HCEC 1CT (cell line): ENCODE measurements at places on chromosomes 5 and 9.

DNA sequence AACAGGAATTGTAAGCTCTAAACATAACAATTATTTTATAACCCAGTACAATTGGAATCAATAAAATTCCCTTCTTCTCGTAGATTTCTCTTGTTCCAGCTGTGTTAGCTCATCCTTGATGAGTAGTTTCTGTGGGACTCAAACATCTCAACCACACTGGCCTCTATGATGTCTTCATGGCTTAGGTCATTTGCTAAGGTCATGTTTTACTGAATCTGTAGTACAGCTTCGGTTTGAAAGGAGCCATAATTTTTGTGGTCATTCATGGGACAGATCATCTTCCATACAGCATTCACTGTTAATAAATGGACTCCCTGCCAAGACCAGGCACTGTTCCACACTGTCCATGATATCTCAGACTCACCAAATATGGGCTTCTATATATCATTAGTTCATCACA lies 369.0 kb upstream of the RFX3 start:
- DNase-seq, result peak; percentile 98

DNA sequence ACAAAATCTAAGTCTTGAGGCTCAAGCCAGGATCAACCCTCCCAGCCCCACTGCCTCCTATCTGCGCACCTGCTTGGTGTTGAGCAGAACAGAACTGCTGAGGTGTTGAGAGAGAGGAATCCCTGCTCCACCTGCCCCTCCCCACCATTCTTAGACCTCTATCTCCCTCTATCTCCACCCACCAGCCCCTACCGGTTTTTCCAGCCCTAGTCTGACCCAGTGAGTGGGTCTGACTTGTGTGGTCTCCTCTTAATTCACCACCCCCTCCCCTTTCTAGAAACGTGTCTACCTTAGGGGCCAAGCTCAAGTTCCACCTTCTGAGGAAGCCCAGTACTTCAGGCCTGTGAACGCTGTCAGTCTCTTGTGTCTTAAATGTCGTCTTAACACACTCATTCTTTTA lies 93.7 kb downstream of the ARHGAP26 start:
- DNase-seq, result no peak

- DNase-seq, result peak; percentile 98
These were observed 33.4 kb upstream of the TTC1 start for GRCh38 chr5:159975462-159976019.

GRCh38 chr9:135647884-135648283 lies 8.5 kb upstream of the GLT6D1 start:
- no peak for DNase-seq

- DNase-seq, result peak; percentile 55
These were observed 4.0 kb upstream of the NIPSNAP3A start for GRCh38 chr9:104743376-104743985.

DNA sequence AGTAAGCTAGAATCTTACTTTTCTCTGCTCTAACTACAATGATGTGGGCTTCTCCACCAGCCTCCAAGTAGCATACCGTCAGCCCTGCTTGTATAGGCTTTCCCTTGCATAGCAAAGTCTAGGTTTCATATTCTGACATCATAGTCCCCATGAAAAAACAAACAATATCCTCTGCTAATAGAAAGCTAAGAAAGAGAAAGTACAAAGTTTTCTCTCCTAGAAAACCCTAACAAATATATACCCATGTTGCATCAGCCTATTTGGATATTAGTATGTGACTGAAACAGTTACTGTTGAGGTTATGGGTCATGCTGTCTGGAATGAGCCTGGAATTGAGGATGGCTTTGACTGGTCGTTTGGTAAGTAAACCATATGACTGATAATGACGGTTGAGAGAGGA lies 1696.0 kb downstream of the MAT2B start:
- peak; percentile 21 for DNase-seq

- DNase-seq, result no peak
These were observed 347.6 kb downstream of the RAB3C start for GRCh38 chr5:58930520-58930919.

GRCh38 chr9:120161776-120162175 lies 418.2 kb downstream of the CDK5RAP2 start:
- no peak for DNase-seq

GRCh38 chr9:5352637-5353248 lies 13.1 kb upstream of the RLN1 start:
- DNase-seq, result no peak

DNA sequence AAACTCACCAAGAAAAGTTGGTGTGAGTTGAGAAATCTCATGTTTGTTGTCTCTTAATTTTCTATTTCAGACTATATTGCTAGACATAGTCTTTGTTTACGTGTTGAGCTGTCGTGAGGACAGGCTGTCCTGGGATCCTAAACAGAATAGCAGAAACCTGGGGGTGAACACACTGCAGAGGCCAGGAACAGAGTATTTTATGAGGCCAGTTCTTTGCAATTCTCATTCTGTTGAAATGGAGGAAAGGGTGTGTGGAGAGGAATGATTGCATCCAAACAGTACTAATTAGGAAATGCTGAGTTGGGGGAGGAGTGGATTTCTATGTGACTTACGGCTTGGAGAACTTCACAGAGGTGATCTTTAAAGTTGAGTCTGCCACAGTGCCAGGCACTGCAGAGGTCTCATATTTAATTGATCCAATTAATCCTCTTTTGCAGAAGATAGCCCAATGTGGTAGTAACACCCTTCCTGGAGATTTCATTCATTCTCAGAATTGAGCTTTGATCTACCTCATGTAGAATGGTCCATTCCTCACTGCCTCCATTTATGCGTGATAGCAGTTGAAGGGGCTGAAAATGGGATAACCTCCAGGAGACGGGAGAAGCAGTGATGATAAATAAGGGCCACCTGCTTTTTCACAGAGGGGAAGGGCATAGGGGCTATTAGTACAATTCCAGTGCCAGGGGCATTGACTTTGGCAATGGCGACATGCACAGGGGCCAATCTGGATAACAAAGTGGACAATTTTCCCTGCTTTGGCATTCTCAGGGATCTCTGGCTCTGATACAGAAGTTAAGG lies 84.7 kb upstream of the TNFAIP8 start:
- DNase-seq, result no peak

- DNase-seq, result no peak
These were observed 157.6 kb upstream of the KLF4 start for GRCh38 chr9:107647141-107647540.
